Stimulated activated CD4-positive, alpha-beta T cell treated with anti-CD3 and anti-CD28 coated beads, Interleukin-15, amount 100 ng/mL, for 48 hours (primary cell): ENCODE measurements at places on chromosomes 7 and 10.

DNA sequence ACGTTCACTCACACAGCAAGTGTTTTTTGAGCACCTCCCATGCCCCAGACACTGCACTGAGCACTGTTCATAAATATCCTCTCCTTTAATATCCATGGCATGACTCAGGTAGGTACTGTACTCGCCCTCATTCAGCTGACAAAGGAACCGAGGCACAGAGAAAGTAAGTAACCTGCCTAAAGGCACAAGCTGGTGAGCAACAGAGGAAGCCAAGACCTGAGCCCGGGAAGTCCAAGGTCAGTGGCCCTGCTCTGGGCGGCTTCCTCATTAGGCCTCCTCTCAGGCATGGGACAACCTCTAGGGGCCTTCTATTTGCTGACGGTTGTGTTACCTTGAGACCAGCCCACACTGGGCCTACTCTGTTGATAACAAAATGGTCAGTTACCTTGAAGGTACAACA, 45.1 kb upstream of the EZH2 start:
- DNase-seq = no peak

GRCh38 chr10:106378251-106378650, 786.3 kb downstream of the SORCS1 start:
- no peak for DNase-seq

GRCh38 chr7:47685151-47685550, 103.2 kb upstream of the TNS3 start:
- DNase-seq = no peak

DNA sequence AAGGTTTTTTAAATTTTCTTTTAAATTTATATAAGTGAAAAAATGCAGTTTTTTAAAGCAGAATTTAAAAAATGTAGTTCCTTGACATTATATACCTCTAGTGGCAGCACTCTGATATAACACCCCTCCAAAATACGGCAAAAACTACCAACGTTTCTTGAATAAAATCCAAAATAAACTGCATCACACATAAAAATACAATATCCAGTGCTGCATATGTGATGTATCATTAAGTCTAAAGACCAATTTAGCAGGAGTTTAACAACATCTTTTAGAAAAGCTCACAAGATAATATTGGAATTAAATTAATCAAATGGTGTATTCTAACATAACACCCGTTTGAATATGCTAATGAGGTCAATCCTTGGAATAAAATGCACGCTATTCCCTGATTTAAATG, 1.4 kb downstream of the TCERG1L start:
- DNase-seq = no peak

GRCh38 chr10:34815185-34816084, at the start of gene PARD3:
Gene PARD3, minus strand, starts transcription at chr10:34815296. Its CDS starts 301 bp downstream, at chr10:34814995.
- no peak for DNase-seq

DNA sequence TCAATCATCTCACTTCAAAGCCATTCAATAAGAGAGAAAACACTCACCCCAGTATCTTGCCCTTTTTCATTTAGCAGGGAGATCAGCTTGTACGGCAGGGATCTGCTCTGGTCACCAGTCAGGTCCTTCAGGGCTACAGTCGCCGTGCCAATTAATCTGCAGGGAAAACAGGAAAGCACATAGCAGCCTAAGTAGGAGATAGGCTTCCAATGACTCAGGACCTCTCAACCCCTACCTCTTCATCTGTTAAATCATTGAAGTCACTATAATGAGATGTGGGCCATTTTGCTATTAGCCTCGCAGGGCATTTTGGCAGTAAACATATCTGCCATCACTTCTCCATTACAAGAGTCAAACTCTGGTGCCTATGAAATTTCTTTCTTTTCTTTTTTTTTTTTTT, 50.8 kb downstream of the MYOF start:
- DNase-seq = no peak

DNA sequence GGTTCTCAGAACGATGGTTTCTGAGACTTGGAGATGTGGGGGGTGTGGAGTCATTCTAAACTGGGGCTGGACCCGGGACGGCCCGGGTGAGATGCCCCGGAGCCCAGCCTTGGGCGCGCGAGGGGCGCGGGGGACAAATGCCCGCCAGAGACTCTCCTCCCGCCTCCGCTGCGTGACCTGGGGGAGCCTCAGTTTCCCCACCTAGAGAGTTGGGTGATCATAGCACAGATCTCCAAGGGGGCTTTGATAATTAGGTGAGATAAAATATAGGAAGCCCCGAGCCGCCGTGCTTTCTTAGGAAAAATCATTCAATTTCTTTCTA, 658 bp upstream of the FZD8 start:
- DNase-seq = no peak

GRCh38 chr10:103613616-103614015, 120.1 kb downstream of the NEURL1 start:
- DNase-seq = no peak

- DNase-seq = no peak
Measured at GRCh38 chr7:92584953-92585352, 5.2 kb downstream of the FAM133B start.

DNA sequence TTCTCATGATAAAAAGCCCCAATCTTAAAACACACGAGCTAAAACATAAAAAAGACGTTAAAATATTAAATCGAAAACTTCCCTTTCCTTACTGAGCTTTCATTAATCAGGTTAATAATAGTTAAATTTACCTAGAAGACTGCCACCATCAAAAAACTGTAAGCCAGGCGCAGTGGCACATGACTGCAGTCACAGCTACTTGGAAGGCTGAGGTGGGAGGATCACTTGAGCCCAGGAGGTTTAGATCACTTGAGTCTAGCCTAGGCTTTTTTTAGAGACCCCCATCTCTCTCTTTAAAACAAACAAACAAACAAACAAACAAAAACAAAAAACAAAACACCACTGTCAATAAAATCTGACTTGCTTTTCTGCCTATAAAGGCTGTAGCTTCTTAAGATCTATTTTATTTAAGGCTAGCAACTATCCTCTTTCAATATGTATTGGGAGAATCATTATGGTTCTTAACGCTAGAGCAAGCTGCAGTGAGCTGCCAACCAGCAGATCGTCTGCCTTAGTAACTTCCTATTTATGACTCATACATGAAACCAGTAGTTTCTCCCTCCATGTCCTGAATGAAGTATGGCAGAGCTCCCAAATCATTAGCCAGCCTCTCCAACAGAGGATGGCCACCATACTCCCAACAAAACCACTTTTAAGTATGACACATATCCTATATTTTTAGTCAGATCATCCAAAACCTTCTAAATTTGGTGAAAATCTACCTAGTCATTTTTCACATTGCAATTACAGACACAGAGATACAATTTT, 163.7 kb downstream of the SRPK2 start:
- DNase-seq = no peak

DNA sequence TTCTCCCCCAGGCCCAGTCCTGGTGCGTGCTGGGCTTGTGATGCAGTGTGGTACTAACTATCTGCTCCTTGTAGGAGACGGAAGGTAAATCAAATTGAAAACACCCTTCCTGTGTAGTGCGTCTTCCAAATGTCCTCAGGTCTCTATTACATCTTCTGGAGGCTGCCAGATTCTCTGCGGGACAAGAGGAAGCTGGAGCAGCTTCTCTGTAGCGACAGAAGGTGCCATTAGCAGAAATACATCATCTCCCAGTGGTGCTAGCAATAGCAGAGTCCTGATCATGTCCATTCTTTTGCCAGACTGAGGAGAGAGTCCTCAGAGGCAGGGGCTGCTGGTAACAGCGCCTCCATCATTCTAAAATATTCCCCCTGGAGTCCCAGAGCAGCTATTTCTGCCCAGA, 675.2 kb downstream of the LRMDA start:
- no peak for DNase-seq

GRCh38 chr7:151695951-151696541, 176.4 kb upstream of the RHEB start:
- DNase-seq = no peak
